ENCODE measurements at places on chromosomes 11 and 22. TPM values are rescaled to one million over a fixed set of nuclear protein-coding genes. Genes with fewer than 3 reads are reported as not detected.

The MPPED2 gene
- not detected for total RNA-seq

The NCAM1 gene
- total RNA-seq, result not detected

The ELF5 gene
- not detected for total RNA-seq

The GAS2 gene
- total RNA-seq, result 1.1 TPM

The HMOX1 gene
- total RNA-seq, result 77.3 TPM

The MIAT gene
- total RNA-seq, result 0.37 TPM

The WT1 gene
- not detected for total RNA-seq

The HEPN1 gene
- total RNA-seq, result not detected

The FGF4 gene
- not detected for total RNA-seq

The BIK gene
- 0.29 TPM for total RNA-seq

The SEPTIN3 gene
- not detected for total RNA-seq

The PRR5 gene
- total RNA-seq, result 12.0 TPM

The APOBEC3C gene
- total RNA-seq, result 82.8 TPM

The UBQLNL gene
- total RNA-seq, result 0.09 TPM

The MEN1 gene
- total RNA-seq, result 33.5 TPM

The CASP1 gene
- total RNA-seq, result 14.3 TPM

The GLYAT gene
- total RNA-seq, result not detected

The TRIM29 gene
- 3.1 TPM for total RNA-seq

The SMCO4 gene
- total RNA-seq, result 13.1 TPM

The CHST1 gene
- not detected for total RNA-seq

The MUC5AC gene
- total RNA-seq, result not detected

The IFITM2 gene
- total RNA-seq, result 323 TPM

The OOSP3 gene
- total RNA-seq, result not detected

The TEX12 gene
- total RNA-seq, result not detected

The UPK3A gene
- not detected for total RNA-seq

The KIRREL3 gene
- total RNA-seq, result 30.8 TPM

The PTGDR2 gene
- total RNA-seq, result not detected

The SAA1 gene
- not detected for total RNA-seq

The THRSP gene
- not detected for total RNA-seq

The KDM4E gene
- total RNA-seq, result not detected

The CDCA5 gene
- 13.6 TPM for total RNA-seq

The PRSS23 gene
- 410 TPM for total RNA-seq

The MMP3 gene
- 35.4 TPM for total RNA-seq

The FOLR2 gene
- not detected for total RNA-seq

Data from HFFc6 (cell line).